ENCODE measurements at places on chromosomes 16 and 17.

DNA sequence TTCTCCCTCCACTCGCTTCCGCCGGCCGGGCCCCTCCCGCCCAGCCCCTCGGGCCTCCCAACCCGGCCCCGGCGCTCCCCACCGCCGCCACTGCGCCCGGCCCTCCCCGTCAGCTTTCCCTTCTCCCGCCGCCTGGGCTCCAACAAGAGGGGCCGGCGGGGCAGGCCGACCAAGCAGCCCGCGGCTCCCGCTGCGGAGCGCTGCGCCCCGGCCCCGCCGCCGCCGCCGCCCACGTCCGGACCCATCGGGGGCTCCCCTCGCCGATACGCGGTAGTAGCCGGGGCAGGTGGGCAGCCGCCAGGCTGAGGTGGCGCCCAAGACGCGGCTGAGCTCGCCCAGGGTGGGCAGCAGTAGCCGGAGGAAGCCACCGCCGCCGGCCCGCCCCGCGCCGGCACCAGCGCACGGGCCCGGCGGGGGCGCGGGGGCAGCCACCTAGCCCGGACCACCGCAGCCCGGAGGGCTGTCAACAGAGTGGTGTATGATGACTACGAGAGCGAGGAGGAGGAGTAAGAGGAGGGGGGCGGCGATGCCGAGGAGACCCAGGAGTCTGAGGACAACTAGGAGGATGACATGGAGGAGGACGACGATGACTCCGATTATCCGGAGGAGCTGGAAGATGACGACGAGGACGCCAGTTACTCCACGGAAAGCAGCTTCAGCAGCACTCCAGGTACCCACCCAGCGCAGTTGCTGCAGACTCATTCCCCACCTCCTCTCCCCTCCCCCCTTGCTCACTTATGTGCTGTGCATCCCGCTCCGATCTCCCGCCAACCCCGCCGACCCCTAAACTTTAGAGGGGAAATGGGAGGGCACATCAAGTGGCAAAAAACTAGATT is 498 bp downstream of the LRRC37B start:
- DNase-seq, result peak; percentile 11

DNA sequence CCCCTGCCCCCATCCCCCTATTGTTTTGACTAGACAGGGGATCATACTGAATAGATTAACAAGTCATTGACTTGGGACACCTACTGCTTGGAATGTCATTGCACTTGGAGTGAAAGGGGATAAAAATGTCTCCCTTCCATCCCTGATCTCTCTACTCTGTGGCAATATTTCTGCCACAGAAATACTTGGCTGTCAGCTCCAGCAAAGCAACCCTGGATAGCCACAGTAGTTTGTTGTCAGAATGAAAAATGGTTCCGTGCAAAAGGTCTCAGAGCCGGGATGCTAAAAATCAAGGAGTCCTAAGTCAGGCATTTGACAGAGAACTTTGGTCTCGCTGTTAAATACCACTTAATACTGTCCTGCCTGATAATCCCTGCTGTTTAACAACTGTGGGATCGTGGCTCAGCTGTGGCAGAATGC is 722.0 kb upstream of the SOX9 start:
- no peak for DNase-seq

- no peak for DNase-seq
Observed at GRCh38 chr17:9271989-9272388, 250.7 kb downstream of the NTN1 start.

DNA sequence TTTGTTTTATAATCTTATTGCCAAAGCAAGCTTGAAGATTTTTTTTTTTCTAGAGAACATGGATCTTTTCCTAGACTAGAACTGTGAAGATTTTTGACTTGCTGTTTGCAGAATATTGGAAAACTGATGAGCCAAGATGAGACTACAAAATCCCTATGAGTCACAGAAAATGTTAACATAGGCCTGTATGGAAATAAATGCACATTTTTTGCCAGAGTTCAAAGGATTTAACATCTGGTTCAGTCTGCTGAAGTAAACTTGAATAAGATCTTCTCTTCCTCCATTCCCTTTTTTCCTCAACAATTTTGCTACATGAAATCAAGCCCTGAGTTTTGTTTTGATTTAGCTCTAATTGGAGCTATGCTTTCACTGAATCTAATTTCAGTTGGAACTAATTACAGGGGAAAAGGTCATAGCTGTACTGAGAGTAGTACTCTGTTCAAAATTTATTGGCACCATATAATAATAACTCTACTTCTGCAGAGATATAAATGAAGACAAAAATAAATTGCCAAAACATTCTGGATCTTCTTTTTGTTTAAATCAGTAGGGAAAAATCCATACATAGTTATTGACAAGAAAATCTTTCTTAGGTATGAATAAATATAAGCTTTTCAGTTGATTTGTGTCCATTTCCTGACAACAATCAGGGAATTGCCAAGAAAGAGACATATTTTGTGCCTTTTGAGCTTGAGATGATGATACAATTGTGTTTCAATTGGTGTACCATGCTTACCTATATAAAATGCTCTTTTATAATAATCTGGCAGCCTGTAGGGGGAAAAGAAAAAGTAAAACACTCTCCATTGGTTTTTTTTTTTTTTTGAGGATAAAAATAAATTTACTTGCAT is 387.5 kb upstream of the GOT2 start:
- DNase-seq, result no peak

- peak; percentile 8 for DNase-seq
Observed at GRCh38 chr16:54538276-54538675, 251.7 kb upstream of the IRX3 start.

DNA sequence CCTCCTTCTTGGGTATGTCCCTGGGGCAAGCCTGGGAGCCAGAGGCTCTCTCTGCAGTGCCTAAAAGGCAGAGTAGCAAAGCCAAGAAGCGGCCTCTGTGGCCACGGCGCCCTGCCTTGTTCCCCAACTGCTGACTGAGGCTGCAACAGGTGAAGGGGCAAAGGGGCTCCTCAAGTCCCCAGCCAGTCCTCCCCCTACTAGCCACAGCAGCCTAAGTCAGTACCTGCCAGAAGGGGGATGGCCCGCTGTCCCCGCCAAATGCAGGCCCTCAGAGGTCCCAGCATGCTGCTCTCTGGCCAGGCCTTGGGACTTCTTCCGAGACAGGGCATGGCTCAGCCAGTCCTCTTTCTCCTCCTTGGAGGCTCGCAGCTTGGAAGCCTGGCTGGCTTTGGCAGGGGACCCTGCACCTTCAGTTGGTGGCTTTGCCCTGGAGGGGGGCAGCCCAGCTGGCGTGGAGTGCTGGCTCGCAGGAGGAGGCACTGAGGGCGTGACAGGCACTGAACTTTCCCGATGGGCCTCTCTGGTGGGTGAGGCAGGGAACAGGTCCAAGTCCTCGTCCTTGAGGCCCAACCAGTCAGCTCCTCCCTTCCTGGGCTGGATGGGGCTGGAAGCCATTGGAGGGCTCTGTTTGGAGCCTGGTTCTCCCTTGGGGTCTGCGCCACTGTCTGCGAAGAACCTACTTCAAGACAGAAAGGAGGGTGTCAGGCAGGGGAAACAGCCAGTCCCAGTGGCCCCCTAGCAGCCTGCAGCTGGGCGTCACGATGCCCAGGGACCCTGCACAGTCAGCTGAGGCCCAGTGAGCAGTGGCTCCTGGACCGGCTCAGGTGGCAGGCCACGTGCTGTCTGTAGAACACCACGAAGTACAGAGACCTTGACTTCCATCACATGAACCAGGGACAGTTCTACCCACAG is 17.6 kb downstream of the FBF1 start:
- DNase-seq, result no peak

GRCh38 chr17:31385428-31386285 is 5.8 kb upstream of the RAB11FIP4 start:
- DNase-seq, result no peak

DNA sequence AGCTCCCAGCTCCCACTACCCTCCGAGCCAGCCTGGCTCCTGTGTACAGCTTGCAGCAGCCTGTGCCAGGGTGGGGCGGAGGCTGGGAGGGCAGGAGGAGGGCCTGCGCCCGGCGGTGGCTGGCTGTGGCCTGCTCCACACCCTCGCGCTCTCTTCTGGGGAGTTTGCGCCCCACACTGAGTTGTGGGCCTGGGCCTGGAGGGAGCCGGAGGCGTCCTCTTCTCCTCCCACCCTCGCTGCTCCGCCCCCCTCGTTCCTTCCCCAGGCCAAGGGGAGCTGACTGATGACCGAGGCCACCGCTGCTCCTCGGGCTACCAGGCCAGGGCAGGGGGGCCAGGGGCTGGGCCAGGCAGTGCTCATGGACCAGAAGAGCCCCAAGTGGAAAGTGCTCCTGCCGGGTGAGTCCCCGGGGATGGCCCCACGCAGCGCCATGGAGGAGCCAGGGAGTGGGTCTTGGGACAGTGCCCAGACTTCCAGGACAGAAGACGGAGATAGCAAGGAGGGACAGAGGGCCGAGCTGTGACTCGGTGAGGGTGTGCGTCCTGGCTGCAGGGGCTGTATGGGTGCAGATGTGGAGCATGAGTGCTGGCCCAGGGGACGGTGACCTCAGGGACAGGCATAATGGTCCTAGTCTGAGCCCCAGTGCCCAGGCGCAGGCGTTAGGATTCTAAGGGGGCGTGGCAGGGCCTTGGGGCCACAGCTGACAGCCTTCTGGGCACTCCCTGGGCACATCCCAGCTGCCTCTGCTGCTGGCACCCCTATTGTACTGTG is 242.1 kb upstream of the GSE1 start:
- no peak for DNase-seq

- DNase-seq, result no peak
Observed at GRCh38 chr16:11140098-11140375, 116.0 kb downstream of the SOCS1 start.

- DNase-seq, result no peak
Observed at GRCh38 chr17:34658811-34659560, 79.6 kb downstream of the TMEM132E start.
